Fibroblast of pulmonary artery (primary cell): ENCODE measurements at places on chromosomes 1 and 21.
A peak's percentile ranks its signal among the peaks of the same experiment; 100 is the strongest.

- no peak for DNase-seq
Measured at GRCh38 chr1:89563957-89564604, 39.5 kb downstream of the LRRC8B start.

DNA sequence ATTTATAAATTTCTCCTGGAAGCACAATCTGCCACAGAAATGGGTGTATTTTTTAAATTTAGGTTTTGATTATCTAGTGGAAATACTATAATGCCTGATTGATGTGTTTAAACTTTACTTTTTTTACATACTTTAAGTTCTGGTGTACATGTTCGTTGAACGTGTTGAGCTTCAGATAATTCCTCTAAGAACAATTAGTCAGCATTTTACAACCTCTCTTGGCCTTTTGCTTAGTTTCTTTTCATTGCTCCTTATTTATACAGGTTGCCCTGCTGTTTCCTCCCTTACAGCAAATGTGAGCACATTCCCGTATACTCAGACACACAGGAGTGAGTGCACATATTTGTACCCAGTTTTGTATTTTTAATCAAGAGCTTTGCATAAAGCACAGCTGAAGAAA is 1038.9 kb downstream of the BRINP3 start:
- no peak for DNase-seq

- no peak for DNase-seq
Measured at GRCh38 chr1:44932151-44932550, 54.2 kb downstream of the EIF2B3 start.

- no peak for DNase-seq
Measured at GRCh38 chr1:158583962-158584361, 4.3 kb upstream of the OR10X1 start.

DNA sequence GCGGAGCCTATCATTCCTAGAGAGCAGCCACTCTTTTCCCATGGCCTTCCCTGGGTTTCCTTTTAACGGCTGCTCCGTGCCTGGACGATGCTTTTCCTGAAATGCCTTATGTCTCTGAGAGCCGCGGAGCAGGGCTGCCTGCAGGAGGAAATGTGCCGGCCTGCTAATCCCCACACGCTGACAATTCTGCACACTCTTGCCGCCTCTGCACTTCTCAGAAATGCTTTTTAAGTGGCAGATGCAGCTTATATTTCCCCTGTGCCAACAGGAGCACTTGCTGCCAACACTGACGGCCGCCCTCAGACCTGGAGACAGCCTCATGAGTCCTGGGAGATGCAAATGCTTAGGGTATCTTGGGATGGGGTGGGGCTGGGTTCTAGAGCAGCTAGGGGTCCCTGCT is 253.2 kb downstream of the GRIK3 start:
- no peak for DNase-seq

GRCh38 chr1:151511636-151512215 is 539 bp downstream of the CGN start:
- DNase-seq, result no peak

GRCh38 chr1:216997069-216997468 is 273.8 kb upstream of the ESRRG start:
- DNase-seq, result no peak

- DNase-seq, result peak; percentile 54
Measured at GRCh38 chr1:63612564-63612963, 19.4 kb downstream of the PGM1 start.
